Left colon (tissue), 2 donors: ENCODE measurements at places on chromosomes 11 and 22. TPM values are rescaled to one million over a fixed set of nuclear protein-coding genes. Genes with fewer than 3 reads are reported as not detected.

- no peak for DNase-seq
These were observed 158.6 kb downstream of the KIRREL3 start for GRCh38 chr11:126841999-126842398.

DNA sequence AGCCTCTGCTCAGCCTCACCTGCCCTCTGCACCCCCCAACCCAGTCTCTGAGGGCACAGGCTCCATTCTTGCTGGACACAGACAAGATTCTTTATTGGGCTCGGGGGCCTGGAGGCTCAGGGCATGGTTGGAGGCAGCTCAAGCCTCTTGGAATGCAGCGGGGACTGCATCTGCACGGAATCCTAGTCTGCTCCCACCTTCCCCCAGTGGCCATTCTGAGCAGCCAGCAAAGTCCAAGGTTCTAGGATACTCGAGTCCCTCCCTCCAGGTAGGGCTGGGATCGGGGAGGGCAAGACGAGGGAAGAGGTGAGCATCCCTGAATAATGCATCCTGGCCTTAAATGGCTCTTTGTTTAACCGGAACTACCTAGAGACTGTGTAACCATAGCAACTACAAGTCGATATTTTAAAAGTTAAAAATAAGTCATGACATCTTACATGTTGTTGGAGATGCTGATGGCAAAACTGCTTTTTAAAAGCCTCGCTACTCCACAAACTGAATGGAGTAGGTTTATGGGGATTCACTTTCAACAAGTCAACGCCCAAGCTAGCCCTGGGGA lies 10.7 kb upstream of the IGSF22 start:
- DNase-seq = no peak

DNA sequence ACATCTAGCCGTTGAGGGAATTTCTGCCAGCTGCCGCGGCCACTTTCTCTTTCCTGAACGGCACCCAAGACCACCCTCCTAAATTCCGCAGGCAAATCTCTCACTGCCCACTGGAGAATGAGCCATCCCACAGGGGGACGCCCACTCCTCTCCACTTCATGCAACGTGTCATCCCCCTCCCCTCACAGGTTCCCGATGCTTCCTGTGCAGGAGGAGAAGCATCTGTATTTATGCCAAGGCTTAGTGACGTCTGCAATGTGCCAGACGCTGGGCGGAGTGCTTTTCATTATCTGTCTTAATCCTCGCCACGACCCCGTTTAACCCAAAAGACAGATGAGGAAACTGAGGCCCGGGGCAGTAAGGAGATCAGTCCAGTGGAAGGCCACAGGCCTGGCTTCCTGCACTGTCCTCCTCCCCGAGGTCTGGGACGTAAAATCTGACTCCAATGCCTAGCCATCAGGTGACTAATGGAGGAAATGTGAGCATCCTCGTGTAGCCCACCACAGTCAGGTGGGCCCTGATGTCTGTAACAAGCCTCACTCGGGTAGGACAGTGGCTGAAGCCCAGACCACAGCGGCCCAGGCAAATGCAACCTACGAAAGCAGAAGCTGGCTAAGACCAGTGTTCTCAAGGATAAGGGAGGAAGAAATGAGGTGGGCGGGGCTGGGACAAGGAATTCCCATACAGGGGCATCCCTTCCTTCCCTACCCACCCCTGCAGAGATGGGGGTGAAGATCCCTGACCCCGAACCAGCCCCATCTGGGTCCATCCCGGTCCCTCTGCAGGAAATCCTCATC lies 23.1 kb downstream of the MN1 start:
- DNase-seq = no peak

Gene KRTAP5-7
- total RNA-seq = 0.61 TPM

- no peak for DNase-seq
These were observed 35.8 kb upstream of the RIC3 start for GRCh38 chr11:8204596-8204995.

DNA sequence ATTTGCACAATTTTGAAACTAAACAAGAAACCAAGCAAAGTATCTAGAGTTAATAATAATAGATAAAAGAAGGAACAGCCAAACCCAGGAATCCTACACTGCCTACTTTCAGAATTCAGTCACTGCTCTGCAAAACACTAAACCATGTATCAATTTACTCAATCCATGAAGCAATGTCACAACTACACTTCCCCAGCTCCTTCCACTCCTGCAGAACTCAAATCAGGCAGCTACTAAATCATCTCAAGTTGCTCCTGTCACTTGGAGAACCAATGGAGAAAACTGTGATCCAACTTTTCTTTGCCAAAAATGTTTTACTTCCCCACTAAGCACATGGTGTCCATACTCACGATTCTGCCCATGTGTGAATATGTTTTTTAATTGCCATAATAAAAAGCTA lies 24.9 kb upstream of the C11orf58 start:
- no peak for DNase-seq

- DNase-seq = no peak
These were observed 39.1 kb upstream of the SHISAL1 start for GRCh38 chr22:44351685-44352377.

Gene MUC5AC
- total RNA-seq = 0.03 TPM

DNA sequence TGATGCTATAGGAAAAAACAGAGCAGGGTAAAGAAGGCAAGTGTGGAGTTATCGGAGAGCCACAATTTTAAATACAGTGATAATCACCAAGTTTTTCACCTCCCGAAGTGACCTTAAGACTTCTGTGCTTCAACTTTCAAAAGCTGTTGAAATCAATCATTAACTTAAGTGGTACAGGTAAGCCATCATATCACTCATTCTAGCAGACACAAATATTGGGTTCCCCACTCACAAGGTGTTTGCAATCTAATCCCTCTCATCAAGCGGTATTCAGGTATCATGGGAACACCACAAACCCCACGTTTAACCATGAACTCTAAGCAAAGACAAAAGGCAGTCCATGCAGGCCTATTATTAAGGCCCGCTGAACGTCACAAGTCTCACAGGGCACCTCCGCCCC lies 26.8 kb downstream of the LARGE1 start:
- DNase-seq = no peak

Gene OR51A2
- total RNA-seq = not detected

Gene OR8D4
- total RNA-seq = 0.61 TPM

Gene PATE4
- total RNA-seq = not detected

Gene MMP8
- total RNA-seq = not detected

- no peak for DNase-seq
These were observed 3.3 kb downstream of the ALDH3B2 start for GRCh38 chr11:67671211-67671520.

GRCh38 chr11:95714843-95715776 lies 74.5 kb downstream of the FAM76B start:
- no peak for DNase-seq

DNA sequence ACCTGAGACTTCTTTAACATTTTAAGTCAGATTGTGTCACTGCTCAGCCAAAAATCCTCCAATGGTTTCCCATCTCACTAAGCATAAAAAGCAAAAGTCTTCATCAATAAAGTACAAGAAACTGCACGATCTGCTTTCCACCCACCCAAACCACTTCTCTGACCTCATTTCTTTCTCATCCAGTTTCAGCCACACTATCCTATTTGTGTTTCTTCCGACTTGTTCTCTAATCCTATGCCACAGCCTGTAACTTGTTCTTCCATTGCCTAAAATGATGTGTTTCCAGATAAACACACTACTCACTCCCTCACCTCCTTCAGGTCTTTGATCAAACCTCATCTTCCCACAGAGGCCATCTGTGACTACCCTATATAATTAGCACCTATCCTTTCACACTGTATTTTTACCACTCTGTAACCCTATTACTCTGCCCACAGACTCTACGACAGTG lies 28.4 kb downstream of the ARHGAP32 start:
- no peak for DNase-seq

DNA sequence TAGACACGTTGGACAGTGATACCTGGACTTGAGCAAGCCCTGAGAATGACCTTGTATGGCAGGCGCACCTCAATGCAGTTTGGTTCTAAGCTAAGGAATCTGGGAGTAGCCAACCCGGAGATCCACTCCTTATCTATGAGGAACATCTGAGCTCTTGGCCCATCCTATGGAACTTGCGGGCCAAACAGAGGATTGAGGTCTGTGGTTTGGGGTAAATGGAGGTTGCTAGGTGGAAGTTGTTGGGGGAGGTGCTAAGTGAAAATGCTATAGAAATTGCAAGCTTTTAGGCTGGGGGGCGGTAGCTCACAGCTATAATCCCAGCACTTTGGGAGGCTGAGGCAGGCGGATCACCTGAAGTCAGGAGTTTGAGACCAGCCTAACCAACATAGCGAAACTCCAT lies 8.9 kb downstream of the GDPD5 start:
- DNase-seq = no peak

DNA sequence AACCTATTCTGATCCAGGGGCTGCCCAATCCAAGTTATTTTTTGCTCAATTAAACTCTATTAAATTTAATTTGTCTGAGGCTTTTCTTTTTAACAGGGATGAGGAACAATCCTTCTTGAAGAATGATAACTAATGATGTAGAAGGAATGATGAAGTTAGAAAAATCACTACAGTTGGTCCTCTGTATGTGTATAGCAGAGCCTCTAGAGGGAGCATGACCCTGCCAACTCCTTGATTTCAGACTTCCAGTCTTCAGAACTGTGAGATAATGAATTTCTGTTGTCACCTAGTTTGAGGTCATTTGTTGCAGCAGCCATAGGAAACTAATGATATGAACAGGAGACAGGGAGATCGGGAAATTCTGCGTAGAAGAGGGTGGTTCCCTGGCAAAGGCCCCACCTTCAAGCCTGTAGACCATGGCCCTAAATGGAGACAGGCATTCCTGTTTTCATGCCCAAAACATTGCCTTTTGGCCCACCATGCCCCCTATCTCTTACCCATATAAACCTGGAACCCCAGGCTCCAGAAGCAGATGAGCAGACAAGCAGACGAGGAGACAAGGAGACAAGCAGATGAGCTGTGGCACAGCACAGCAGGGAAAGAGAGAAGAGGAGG lies 7.7 kb upstream of the QSER1 start:
- DNase-seq = no peak

Gene LRRC75B
- total RNA-seq = 15.2 TPM

- no peak for DNase-seq
These were observed 13.2 kb downstream of the RAC2 start for GRCh38 chr22:37230673-37231405.

GRCh38 chr22:50361688-50362087 lies 18.6 kb downstream of the PPP6R2 start:
- no peak for DNase-seq

GRCh38 chr22:24542641-24543040 lies 12.3 kb downstream of the GUCD1 start:
- no peak for DNase-seq

Gene ME3
- total RNA-seq = 38.1 TPM

Gene MOGAT2
- 204 TPM for total RNA-seq

GRCh38 chr11:131696690-131697089 lies 326.3 kb downstream of the NTM start:
- DNase-seq = no peak

GRCh38 chr11:76561245-76561644 lies 109.3 kb downstream of the LRRC32 start:
- no peak for DNase-seq

- no peak for DNase-seq
These were observed 230.1 kb downstream of the BRD1 start for GRCh38 chr22:49597428-49598039.

DNA sequence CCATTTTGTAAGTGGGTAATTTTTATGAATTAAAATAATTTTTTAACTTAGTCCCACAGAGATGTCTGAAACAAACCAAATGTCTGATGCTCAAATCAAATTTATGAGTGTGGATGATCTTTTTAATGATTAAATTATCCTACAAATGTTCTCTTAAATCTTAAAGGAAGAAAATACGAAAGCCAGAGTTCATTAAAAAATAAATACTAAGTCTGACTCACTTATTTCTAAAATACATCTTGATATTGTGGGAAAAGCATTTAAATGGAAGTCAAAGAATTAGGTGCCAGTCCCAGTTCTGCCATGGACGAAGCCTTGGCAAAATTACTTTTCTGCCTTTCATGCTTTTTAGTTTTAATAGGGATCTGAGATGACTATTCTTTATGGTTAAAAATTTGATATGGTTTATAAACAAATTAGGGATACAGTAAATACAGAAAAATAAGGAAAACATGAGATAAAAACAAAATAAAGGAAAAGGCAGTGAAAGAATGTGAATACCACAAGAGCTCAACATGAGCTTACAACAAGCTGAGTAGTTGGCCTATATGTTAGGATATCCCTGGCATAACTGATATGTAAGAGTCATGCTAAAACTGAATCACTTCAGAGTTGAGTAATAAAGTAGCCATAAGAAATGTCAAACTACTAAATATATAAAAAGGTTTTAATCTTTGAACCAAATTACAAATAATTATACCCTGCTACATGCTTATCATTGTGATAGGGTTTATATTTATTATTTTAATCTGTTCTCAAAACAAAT lies 9.2 kb downstream of the CCDC34 start:
- DNase-seq = no peak

GRCh38 chr22:35663371-35663770 lies 15.1 kb downstream of the APOL6 start:
- no peak for DNase-seq

Gene ABCG4
- total RNA-seq = not detected

Gene TLCD5
- total RNA-seq = 0.49 TPM

DNA sequence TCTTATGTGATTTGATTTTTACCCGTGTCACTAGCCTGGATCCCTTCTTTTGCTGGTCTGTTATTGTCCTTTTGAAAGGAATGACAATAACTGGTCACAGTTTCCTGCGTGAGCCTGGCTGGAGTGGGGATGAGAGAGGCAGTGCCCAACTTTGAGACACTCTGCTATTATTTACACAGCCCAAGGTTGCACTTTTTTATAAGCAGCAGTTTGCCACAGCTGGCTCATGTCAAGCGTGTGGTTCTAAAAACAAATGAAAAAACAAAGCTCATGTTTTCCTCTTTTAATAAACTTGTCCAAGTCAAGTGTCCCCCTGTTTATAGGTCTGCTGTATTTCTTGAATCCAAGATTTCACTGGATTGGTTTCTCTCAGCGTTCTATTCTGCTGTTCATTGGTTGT lies 201.3 kb downstream of the GRIK4 start:
- no peak for DNase-seq

- no peak for DNase-seq
These were observed 243.3 kb upstream of the B3GAT1 start for GRCh38 chr11:134655189-134655989.

DNA sequence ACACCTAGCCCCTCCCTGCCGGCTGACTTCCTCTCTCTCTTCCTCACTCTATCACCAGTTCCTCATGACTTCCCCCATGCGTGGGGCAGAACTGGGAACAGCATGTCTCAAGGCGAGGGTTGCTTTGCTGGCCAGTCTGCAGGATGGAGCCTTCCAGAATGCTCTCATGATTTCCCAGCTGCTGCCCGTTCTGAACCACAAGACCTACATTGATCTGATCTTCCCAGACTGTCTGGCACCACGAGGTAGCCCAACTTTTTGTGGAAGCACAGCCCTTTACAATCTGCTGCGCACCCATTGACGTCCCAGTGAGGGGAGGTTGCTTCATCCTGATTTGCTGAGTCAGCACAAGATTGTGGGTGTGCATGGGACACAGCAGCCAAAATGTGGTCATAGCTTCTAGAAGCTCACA lies 8.6 kb downstream of the TCN2 start:
- DNase-seq = no peak

Gene IGLL1
- not detected for total RNA-seq
